Midbrain (tissue), 1 donor: ENCODE measurements at places on chromosomes 13 and 19.

GRCh38 chr13:31045286-31046081 lies 113.0 kb downstream of the TEX26 start:
- DNase-seq: no peak

- no peak for DNase-seq
Measured at GRCh38 chr13:47598340-47598911, 402.6 kb downstream of the SUCLA2 start.

DNA sequence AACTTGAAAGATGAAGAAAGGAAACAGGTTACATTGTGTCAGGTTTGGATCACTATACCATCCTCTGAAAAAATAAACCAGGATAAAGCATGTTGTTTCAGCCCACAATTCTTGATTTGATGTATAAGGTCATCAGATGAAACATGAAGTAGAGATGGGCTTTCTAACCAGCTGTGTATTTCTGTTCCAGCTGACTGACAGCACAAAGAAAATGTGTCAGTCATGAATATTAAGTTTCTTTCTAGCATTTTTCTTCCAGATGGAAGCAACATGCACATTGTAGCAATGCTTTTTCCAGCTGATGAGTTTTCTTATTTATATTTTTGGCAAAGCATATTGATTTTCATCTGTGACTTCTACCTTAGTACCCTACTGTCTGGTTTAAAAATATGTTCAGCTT lies 199.6 kb downstream of the OXGR1 start:
- no peak for DNase-seq

- no peak for DNase-seq
Measured at GRCh38 chr13:30125422-30126073, 181.8 kb downstream of the KATNAL1 start.

GRCh38 chr13:101155920-101156319 lies 260.4 kb downstream of the NALCN start:
- no peak for DNase-seq

- peak; percentile 79 for DNase-seq
Measured at GRCh38 chr19:13597640-13598039, 91.4 kb upstream of the CACNA1A start.

GRCh38 chr19:47430041-47430802 lies 10.9 kb upstream of the MEIS3 start:
- DNase-seq: no peak

DNA sequence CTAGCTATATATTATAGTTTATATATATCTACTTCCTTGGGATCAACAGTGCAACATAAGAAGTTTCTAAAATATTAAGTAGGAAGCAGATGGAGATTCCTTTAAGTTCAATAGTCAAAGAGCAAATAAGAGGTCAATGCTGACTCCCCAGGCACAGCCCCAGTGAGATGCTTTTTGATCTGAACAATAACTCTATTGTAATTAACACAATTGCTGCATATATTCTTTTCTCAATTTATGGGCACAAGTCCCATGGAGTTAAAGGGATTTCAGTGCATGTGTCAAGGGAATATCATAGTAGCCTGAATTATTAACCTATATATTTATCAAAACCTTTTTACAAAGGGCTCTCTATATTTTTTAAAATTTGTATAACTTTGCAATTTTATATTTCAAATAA lies 180.8 kb downstream of the SPRY2 start:
- DNase-seq: peak; percentile 11

DNA sequence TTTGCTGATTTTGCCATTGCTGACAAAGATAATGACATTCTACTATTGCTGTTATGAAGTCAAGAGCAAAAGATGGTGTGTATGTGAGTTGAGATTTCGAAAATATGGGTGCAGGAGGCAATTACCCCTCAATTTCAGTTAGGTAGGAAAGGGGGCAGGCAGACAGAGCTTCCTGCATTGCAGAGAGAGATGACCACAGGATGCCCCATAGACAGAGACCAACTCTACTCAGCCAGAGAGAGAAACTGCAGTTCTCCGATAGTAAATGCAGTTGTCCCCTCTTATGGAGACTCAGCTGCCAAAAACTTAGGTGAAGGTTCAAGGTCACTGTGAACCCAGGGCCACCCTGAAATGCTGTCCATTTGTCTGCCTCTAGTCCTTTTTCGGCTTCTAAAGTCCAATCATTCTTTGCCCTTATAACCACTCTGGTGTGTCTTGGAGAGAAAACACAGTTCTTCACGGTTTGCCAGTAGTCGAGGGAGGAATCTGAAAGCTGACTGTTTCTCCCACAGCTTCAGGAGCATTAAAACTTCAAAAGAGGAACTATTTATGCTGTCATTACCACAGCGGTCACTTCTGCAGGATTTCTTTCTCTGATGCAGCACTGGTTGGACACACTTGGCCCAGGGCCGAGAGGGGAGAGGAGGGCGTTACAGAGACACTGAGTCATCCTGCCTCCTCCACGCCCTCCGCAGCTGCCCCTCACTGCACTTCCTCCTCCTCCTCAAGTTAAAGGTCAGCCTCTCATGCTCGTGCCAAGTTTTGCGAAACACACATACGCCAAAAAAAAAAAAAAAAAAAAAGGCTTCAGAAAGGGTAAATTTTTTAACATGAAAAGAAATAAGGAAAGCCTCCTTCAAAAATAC lies 264.3 kb downstream of the FOXO1 start:
- DNase-seq: peak; percentile 65

DNA sequence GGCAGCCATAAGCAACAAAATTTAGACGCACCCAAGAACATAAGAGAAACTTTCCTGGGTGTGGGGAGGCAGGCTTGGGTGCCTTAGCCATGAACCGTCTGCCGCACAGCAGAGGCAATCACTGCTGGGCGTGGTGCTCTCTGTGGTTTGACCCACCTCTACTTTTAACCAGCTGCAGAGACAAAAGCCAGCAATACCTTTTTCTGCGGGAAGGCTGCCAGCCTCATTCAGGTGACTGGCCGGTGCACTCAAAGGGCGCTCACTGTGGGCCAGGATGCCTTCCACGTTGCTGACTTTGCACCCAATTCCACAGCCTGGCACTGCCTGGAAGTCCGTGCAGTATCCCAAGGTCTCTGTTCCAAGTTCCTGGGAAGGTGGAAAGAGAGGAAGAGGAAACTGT lies 69.1 kb downstream of the ATP7B start:
- no peak for DNase-seq

- DNase-seq: no peak
Measured at GRCh38 chr13:30145709-30146367, 161.5 kb downstream of the KATNAL1 start.

DNA sequence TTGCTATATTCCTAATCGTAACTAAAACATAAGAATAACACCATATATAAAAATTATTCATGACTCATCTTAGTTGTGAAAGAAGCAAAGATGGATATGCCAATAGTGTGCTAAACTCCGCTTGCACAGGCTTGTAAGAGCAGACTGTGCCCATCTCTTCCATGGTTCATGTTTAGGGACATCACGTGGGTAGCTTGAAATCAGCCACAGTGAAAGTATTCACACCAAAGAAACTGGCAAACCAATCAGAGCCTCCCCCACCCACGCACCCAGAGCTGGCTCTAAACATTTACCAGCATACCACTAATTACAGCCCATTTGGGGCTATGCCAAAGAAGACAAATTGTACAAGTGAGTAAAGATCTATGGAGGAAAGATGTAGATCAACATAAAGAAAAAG lies 147.5 kb downstream of the DIAPH3 start:
- DNase-seq: no peak

DNA sequence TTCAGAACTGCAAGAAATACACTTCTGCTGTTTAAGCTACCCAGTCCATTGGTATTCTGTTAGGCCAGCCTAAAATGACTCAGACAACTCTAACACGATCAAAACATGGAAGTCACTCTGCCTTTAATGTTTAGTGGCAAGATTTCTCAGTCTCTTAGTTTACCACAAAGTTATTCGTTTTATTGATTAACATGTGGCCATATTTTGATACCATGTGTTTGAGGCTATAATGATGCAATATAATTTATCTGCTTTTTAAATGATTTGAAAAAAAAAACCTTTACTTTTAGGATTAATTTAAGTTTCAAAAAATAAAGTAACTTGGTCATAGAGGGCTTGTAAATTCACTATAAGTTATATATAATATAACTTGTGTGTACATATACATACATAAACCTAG lies 223.4 kb downstream of the SPRY2 start:
- no peak for DNase-seq

DNA sequence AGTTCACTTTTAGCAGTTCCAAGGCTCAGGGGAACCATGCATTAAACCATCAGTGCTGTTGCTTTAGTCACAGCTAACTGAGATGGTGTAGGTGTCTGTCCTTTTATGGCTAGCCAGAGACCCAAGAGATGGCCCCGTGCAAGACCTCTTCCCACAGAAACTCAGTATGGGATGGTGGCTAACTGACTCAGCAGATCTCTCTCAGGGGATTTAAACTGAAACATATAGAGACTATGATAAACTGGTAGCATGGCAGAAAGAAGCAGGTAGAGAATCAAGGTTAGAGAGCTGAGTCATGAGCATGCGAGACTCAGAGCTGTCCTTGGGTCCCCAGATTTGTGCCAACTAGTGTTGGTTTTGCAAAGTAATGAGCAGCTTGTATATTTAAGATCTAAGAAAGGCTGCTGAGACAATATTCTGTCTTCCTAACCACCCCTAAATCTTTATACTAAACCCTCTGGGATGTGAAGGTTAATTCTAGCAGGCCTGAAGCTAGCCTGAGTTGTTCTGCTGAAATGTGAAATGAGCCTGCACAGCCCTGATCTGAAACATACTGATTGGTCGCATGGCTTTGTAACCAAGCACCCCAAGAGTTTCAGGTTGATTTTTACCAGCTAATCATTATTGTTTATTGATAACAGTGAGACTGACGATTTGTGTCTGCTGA lies 6.5 kb upstream of the SCEL start:
- no peak for DNase-seq

DNA sequence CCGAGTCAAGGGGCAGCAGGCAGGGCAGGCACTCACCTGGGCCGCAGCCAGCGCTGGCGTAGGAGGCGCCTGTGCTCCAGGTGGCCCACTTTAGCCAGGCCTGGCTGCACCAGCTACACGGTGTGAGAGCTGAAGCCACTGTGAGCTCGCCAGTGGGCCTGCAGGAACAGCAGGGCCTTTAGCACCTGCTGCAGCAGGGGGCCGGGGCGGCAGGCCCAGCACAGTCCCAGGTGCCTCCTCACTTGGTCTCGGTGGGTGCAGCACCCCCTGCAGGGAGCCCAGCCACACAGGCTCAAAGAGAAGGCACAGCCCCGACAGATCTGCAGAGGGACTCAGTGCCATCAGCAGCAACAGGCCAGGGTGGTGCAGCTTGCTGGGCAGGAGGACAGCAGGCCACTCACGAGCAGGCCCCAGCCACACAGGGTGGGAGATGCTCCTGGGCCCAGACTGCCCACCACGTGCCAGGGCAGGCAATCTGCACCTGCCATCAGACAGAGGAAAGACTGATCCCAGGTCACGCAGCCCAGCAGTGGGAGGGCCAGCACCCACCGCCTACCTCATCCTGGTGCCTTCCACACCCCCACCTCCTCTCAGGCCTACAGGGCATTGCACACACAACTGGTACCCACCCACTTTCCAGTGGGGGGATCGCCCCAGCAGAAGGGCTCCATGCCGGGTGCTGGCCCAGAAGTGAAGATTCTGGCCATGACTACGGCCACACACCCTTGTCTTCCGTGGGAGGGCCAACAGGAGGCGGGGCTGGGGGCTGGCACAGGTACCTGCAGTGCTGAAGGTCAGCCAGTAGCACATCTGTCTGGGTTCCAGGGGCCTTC lies 15.8 kb downstream of the ARHGAP33 start:
- no peak for DNase-seq

- DNase-seq: no peak
Measured at GRCh38 chr13:31435536-31435935, 235.8 kb downstream of the B3GLCT start.

DNA sequence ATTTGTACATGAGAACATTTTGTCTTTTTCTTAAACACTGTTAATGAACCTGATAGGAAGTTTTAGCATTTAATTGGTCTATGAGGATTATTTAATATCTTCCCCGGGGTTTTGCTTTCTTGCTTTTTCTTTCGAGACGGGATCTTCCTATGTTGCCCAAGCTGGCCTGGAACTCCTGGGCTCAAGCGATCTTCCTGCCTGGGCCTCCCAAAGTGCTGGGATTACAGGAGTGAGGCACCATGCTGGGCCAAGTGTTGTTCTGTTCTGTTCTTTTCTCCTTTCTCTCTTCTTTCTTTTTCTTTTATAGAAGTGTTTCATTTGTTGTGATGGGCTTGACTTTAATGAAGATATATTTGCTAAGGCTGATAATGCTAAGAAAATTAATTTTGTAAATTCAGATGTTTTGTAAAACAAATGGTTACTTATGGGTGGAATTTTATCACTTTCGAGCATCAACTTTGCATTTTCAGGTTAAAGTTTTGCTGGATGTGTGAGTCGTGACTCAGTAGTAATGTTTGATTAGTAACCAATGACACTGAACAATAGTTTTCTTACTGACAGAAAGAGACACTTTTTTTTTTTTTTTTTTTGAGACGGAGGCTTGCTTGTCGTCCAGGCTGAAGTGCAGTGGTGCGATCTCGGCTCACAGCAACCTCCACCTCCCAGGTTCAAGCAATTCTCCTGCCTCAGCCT lies 2.2 kb downstream of the PAN3 start:
- no peak for DNase-seq

- DNase-seq: no peak
Measured at GRCh38 chr19:401866-402511, 7.0 kb downstream of the C2CD4C start.

DNA sequence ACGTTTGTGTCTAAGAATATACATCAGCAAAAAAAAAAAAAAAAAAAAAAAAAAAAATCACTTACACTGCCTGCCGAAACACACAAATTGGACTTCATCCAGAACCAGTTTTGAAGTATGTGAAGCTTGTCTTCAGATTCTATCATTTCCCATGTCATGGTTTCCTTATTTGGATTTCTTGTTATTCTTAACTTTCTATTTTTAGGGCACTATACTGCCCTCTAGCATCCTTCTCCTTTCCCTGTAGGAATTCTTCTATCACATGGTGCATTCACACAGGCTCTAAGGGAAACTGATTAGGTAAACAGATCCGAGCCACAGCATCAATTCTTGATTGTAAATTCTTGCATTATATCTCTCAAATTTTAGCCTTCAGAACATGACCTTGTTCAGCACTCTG lies 1507.5 kb downstream of the OLFM4 start:
- DNase-seq: peak; percentile 24

DNA sequence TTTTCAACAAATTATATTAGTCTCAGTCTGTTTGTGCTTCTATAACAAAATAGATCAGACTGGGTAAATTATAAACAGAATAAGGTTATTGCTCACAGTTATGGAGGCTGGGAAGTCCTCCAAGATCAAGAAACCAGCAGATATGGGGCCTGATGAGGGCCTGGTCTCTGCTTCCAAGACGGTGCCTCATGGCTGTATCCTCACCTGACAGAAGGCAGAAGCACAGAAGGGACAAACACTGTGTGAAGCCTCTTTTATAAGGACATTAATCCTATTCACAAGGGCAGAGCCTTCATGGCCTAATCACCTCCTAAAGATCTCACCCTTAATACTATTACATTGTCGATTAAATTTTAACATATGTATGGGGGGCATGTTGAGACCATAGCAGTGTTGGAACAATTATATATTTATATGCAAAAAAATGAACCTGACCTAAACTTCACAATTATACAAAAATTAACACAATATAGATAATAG lies 12.7 kb downstream of the F10 start:
- DNase-seq: no peak

GRCh38 chr13:77360032-77360685 lies 33.3 kb upstream of the MYCBP2 start:
- DNase-seq: no peak
